ENCODE measurements at places on chromosomes 16 and 17. TPM values are rescaled to one million over a fixed set of nuclear protein-coding genes. Genes with fewer than 3 reads are reported as not detected.

EPOP gene
- 1.1 TPM for total RNA-seq

LRRC36 gene
- 35.6 TPM for total RNA-seq

C16orf96 gene
- 0.34 TPM for total RNA-seq

CORO6 gene
- 137 TPM for total RNA-seq

ZSCAN10 gene
- not detected for total RNA-seq

GRCh38 chr16:24525970-24526559, 13.3 kb upstream of the RBBP6 start:
- peak; percentile 36 for DNase-seq

- DNase-seq = no peak
These were observed 291.8 kb upstream of the ERCC4 start for GRCh38 chr16:13628156-13628555.

- no peak for DNase-seq
These were observed 31.8 kb upstream of the AXIN2 start for GRCh38 chr17:65593092-65593854.

DNA sequence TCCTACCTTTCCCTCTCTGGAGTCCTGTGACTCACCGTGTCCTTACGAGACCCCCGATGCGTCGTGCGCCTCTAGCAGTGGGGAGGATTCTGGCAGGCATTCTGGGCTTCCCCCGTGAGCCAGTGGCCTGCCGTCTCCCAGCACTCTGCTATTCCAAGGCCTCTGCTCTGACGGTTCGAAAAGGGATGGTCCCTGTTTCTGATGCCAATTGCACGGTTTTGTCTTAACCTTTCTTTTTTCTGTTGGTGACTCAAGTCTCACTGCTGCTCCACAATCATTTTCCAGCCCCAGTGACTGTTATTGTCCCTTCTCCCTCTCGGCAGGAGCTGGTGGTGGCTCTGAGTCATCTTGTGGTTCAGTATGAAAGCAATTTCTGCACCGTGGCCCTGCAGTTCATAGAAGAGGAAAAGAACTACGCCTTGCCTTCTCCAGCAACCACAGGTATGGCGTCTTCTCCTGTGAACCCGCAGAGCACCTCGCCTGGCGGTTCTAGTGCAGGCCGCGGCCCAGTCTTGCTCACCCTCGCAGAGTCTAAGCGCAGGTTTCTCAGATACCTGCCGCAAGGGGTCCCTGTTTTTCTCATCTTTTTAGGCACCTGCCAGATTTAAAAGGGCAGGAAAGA, 100.1 kb upstream of the CHMP6 start:
- DNase-seq = peak; percentile 30

GRCh38 chr16:72244853-72245252, 72.9 kb upstream of the PMFBP1 start:
- DNase-seq = no peak

DNA sequence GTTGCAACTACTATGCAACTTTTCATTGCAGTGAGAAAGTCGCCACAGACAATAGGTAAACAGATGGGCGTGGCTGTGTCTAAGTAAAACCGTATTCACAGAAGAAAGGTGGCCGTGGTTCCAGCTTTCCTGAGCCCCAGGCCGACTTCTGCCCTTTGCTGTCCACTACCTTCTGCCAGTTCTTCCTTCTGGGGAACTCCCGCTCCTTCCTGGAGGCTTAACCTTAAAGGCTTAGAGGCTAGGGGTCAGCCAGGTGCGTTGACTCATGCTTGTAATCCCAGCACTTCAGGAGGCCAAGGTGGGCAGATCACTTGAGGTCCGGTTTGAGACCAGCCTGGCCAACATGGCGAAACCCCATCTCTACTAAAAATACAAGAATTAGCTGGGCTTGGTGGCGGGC, 2.1 kb upstream of the SEPTIN12 start:
- DNase-seq = no peak

DNA sequence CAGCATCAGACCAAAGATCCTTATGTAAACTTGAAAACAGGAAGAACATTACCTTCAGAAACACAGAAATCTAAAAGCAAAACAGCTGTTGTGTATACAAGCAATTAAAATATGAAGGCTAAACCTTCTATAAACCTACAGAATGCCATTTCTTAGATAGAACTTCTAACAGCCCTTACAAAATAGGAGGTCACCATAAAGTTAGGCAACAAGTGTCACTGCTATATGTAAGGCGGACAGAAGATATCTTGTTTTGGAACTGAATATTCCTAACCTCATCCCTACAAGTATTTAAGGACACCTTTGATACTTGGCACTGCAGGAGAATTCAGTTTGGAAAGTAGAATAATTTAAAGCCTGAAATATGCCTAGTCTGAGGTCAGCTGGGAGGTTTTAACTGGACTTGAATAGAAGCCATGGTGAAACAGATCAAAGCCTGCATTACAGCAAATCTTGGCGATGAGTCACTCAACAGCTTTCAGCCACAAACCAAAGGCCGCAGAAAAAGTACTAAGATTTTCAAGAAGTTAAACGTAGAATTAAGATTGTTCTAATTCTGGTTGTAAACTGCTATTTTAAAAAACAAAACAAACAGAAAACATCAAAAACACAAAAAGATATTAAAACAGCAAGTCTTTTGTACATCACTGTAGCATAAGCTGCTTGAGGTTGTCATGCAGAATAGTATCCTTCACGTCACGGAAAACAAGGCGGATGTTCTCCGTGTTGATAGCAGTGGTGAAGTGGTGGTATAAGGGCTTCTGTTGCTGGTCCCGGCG, 42.7 kb downstream of the GNA13 start:
- no peak for DNase-seq

- DNase-seq = no peak
These were observed 329 bp upstream of the NLE1 start for GRCh38 chr17:35142467-35142796.

- no peak for DNase-seq
These were observed 379.1 kb upstream of the CCL2 start for GRCh38 chr17:33875973-33876372.

- DNase-seq = no peak
These were observed 5.0 kb downstream of the GRB2 start for GRCh38 chr17:75400326-75400939.

GRCh38 chr17:28577466-28577824, 750 bp upstream of the ALDOC start:
- no peak for DNase-seq

Data from upper lobe of left lung (tissue), 6 donors.